ENCODE measurements at places on chromosomes 11 and 22.

GRCh38 chr22:44972363-44973083 is 37.3 kb downstream of the PHF21B start:
- DNase-seq: no peak

DNA sequence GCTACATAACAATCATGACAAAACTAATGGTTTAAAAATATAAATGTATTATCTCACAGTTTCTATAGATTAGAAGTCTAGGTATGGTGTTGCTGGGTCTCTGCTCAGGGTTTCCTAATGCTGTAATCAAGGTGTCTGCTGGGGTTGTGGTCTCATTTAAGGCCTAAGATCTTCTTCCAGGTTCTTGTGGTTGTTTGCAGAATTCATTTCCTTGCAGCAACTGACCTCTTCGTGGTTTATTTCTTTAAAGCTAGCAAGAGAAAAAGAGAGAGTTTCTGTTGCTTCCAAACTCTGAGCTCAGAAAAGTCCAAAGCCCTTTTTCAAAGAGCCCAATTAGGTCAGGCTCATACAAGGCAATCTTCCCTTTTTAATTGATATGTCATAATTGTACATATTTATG is 452.7 kb upstream of the CCDC179 start:
- DNase-seq: no peak

DNA sequence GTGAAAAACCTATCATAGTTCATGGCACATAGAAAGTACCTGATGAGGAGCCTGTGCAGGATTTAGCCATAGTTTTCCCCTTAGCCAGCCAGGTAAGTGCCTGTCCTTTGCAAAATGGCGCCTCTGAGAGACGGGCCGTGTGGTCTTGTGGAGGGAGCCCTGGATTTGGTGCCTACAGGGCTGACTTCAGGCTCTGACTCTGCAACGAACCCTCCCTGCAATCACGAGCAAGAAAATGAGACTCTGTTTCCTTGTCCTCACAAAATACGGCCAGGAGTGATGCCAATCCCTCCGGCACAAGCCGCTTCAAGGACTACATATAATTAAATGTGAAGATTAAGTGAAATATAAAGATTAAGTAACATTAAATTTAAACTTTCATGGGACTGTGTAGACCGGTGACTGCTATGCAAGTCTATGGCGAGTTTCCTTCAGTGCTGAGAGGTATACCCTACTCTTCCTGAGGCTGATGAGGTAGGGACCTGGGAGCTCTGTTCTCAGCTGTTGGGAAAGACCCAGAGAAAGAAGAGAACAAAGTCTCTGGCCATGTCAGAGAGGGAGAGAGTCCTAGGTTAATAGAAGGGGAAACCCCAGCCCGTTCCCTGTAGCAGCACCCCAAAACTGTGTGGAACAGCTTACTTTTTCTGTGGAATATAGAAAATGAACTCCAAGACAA is 6.1 kb upstream of the CXCR5 start:
- DNase-seq: no peak

DNA sequence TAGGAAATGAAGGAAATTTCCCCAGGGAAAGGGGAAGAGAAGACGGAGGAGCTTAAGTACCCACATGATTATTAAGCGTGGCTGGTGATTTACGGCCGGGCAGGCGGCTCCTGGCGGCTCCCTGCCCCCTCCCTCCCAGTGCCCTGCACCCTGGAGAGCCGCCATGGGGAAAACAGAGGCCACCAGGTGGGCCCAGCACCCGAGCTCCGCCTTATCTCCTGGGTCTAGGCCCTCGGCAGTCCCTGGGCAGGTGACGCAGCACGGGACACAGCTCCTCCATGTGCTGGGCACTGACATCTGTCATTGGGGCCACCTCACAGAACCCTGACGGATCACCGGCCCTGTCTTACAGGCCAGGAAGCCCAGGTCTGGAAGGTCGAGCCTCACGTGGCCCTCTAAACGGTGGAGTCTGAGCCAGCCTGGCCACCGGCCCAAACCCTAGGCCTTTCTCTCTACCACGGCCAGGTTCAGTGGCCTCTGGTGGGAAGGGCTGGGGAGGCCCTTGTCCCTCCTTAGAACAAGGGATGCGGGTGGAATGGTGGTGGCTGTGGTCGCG is 60.2 kb upstream of the PPARA start:
- no peak for DNase-seq

- no peak for DNase-seq
Measured at GRCh38 chr11:80987171-80987570, 1546.3 kb upstream of the TENM4 start.

- no peak for DNase-seq
Measured at GRCh38 chr11:50333861-50334260, 301.2 kb downstream of the OR4C45 start.

- no peak for DNase-seq
Measured at GRCh38 chr22:49564054-49564453, 263.6 kb downstream of the BRD1 start.

DNA sequence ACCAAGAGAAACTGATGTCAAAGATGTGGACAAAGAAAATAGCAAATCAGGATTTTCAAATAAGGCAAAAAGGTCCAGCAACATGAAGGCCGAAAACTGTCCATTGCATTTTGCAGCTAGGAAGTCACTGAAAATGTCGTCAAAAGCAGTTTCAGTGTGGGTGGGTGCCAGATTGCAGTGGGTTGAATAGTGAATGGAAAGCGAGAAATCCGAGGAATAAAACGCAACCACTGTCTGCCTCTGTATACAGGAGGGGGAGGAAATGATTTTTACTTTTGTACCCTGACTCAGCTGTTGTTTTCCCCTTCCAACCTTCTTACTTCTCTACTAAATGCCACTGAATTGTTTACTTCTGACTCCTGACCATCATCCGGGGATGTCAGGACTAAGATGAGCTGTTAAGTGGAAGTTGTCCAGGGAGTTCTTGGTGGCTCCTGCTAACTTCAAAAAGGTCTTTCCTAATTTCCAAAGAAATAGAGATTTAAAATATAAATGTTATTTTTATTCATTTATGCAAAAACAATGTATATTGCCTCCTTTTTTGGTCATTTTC is 64.9 kb upstream of the BIRC3 start:
- no peak for DNase-seq

DNA sequence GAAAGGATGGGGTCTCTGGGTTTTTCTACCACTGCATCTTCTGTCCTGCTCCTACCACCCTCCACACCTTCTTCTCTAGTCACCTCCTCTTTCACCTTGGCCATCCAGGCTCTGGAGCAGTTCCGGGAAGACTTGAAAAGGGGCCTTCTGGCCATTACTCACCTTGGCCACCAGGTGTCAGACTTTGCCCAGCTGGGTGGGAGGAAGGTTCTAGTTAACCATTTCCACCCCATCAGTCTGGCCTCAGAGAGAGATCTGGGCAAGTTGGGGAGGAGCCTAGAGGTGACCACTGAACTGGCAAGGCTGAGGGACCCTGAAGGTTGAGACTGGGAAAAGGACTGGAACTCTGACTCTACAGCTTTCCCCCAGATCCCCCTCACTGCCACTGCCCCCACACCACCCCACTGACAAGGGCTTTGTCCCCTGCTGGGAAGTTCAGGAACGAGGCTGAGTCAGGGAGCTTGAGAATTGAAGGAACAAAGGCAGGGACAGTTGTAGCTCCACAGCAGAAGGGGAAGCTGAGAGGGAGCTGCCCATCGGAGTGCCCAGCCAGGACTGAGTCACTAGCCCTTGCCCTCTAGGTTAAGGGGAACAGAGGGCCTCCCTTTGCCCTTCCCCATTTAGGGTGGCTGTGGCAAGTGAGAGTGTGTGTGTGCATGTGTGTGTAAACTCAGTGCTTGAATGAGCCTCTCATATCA is 3.7 kb upstream of the POLD4 start:
- DNase-seq: peak; percentile 55

DNA sequence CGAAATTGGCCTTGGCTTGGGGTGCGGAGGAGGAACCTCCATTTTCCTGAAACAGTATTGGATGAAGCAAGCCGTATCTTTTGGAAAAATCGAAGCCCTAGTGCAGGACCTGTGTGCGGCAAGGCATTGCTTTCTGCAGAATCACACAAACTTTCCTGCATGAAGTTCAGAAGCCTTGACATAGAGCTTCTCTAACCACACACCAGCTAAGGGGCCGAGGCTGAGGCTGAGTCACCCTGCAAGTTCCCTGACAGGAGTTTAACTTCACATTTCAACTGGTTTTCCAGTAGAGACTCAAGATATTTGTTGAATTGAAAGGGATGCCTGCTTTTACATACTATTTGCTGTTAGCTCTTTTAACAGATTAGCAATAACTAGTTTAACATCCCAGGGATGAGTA is 67.8 kb downstream of the TCF20 start:
- peak; percentile 38 for DNase-seq

DNA sequence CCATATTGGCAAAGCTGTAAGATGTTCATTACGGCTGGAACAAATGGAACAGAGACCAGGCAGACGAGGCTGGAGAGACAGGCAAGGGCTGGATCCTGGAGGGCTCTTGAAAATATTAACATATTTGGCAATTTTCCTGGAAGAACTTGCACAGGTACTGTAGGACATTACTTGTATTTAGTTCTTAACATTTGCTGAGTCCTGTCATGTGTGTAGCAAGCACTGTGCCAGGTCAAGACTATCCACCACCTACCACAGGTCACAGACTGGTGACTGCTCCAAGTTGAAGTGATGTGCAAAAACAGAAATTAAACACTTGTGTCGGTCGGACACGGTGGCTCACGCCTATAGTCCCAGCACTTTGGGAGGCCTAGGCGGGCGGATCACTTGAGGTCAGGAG is 58.7 kb upstream of the TNRC6B start:
- DNase-seq: no peak

- DNase-seq: peak; percentile 86
Measured at GRCh38 chr22:24134090-24134846, 47.0 kb upstream of the SUSD2 start.

DNA sequence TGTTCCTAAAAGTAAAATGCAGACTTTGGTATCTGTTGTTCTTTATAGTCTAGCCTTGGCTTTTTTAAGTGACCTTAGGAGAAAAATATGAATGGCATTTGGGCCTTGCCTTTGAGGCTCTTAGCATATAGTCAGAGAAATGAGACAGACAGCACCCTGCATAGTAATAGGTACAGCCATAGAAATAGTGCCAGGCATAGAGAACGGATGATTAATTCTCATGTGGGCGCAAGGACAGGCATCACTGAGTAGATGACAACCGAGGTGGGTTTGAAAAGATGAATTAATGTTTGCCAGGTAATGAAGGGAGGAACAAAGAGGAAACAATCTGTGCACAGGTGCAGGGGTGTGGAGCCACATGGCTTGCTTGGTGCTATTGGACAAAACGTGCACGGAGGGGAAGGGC is 90.5 kb downstream of the BMAL1 start:
- no peak for DNase-seq

- no peak for DNase-seq
Measured at GRCh38 chr11:64103277-64103985, 62.5 kb downstream of the MACROD1 start.

- no peak for DNase-seq
Measured at GRCh38 chr11:108984523-108984922, 319.7 kb downstream of the DDX10 start.

- DNase-seq: no peak
Measured at GRCh38 chr11:73547706-73548595, 50.0 kb downstream of the FAM168A start.

- DNase-seq: no peak
Measured at GRCh38 chr11:86740628-86741483, 59.5 kb upstream of the PRSS23 start.

GRCh38 chr11:28400331-28401100 is 292.3 kb downstream of the METTL15 start:
- no peak for DNase-seq
